Activated CD8-positive, alpha-beta T cell treated with anti-CD3 and anti-CD28 coated beads for 36 hours (primary cell): ENCODE measurements at places on chromosomes 7 and 10.

GRCh38 chr10:107443813-107444212, 279.3 kb upstream of the SORCS1 start:
- no peak for DNase-seq

DNA sequence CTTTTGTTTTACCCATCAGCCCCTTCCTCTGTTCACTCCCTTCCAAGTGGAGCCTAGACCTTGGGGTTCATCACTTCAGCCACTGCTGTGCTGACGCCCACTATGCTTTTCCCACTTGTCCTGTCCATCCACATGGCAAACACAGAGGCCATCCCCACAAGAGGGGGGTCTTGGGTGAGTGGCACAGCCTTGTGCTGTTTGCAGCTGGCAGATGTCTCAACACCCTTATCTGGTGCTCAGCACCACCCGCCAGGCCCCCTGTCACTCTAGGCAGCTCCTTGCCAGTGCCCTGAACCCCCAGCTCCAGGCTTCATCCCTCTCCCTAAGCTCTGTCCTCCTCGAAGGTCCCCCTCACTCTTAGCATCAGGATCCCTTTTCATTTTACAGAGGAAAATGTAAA, 13.1 kb downstream of the BLVRA start:
- no peak for DNase-seq

GRCh38 chr7:7201578-7202374, 19.4 kb downstream of the C1GALT1 start:
- DNase-seq: peak; percentile 56

GRCh38 chr10:101466016-101466912, 112.3 kb downstream of the BTRC start:
- DNase-seq: no peak

DNA sequence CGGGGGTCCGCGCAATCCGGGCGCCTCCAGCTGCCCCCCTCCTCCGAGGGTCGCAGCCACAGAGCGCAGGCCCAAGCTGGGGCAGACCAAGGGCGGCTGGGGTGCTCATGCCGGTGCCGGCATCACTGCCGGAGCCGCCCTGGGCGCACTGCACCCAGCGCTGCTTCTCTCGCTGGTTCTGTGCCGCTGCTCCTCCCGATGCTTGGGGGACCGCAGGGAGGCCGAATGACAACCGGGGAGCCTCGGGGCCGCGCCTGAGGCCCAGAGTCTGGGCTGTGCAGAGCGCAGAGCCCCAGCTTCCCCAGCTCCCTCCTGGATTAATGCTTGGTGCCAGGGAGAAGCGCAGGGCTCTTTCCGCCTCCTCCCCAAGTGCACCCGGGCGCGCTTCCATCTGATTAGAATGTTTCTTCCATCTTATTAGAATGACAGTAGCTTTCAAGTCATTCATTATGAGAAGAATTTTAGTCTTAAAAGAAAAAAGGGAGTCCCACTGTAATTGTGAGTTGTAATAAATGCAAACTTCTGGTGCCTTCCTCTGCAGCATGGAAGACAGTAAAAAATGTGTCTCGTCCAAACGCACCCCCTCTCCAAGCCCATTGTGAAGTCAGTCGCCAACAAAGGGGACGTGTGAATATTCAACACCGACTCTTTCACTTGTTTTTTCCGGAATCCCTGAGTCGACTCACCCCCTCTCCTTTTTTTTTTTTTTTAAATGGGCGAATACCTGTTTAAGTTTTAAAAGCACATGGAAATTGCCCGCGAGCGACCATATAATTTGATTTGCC, 19.5 kb upstream of the PTF1A start:
- no peak for DNase-seq

GRCh38 chr7:27863880-27864279, 123.9 kb downstream of the TAX1BP1 start:
- DNase-seq: no peak

GRCh38 chr10:132420981-132421846, 24.2 kb downstream of the PWWP2B start:
- peak; percentile 56 for DNase-seq

DNA sequence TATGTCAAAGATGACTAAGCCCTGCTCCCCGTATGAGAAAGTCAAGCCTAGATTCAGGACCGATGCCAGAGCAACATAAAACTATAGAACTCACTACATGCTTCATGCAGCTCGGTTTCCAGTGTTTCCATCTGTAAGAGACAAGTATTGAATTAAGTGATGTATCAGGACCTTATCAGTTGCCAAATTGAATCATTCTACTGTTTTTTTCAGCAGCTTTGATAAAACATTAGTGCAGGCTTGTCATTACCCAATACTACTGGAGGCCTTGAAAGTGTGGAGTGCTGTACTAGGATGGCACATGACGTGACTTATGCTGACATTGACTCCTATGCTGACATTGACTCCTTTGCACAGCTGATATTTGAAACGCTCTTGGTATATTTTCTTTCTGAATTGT, 10.8 kb upstream of the NRP1 start:
- no peak for DNase-seq

GRCh38 chr10:50231515-50232260, 19.6 kb downstream of the ASAH2 start:
- no peak for DNase-seq

DNA sequence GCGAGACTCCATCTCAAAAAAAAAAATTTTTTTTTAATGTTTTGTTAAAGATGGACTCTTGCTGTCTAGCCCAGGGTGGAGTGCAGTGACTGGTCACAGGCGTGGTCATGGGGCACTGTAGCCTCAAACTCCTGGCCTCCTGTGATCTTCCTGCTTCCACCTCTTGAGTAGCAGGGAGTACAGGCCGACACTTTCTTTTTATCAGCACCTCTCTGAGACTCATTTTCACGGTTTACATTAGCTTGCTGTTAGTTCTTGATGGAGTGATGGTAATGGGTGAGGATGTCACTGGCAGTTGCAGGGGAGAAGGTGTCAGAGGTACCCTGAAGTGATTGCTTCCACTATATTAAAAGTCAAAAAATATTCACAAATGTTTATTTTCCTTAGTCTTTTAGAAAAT, 95.3 kb upstream of the MTPN start:
- DNase-seq: no peak

- DNase-seq: peak; percentile 28
Observed at GRCh38 chr7:77537778-77538280, 734 bp downstream of the PTPN12 start.

- no peak for DNase-seq
Observed at GRCh38 chr10:17250736-17251135, 22.7 kb downstream of the VIM start.

DNA sequence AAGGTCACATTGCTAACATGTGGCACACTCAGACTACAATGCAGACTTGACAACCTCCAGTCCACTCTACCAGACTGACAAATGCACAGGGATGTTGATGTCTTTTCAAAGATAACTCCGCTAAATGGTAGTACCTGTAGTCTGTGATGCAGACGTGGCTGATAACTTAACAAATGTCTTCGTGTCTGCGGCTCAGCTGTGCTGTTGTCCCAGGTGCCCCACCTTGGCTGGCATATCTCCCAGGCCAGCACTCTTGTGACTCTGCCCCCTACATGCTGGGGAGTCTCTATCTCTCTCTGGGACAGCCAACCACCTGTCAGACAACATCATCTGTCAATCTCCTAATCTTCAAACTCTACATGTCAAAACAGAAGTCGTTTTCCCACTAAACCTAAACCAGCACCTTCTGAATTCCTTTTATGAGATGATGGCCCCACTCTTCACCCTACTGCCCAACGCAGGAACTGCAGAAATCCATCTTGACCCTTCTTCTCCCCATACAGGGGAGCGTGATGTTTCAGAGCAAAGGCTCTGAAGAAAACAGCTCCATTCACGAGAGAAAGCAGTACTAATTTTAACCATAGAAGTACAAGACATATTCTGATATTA, 156.4 kb downstream of the USP6NL start:
- DNase-seq: peak; percentile 20
